Breast epithelium (tissue), 4 donors: ENCODE measurements at places on chromosomes 7 and 10. TPM values are rescaled to one million over a fixed set of nuclear protein-coding genes. Genes with fewer than 3 reads are reported as not detected.

POLR2J2 gene
- total RNA-seq: 2.7 TPM

KLF14 gene
- 0.15 TPM for total RNA-seq

NPC1L1 gene
- total RNA-seq: 0.33 TPM

TBXAS1 gene
- 17.9 TPM for total RNA-seq

PTF1A gene
- total RNA-seq: not detected

SLC25A28 gene
- total RNA-seq: 35.1 TPM

CWF19L1 gene
- 22.6 TPM for total RNA-seq

SEC24C gene
- 50.1 TPM for total RNA-seq

GRIFIN gene
- not detected for total RNA-seq

SORBS1 gene
- total RNA-seq: 156 TPM

OPN4 gene
- total RNA-seq: not detected

ODAD2 gene
- total RNA-seq: 0.29 TPM

HKDC1 gene
- total RNA-seq: 0.15 TPM

- DNase-seq: no peak
Measured at GRCh38 chr10:112986544-112987190, 36.6 kb downstream of the TCF7L2 start.

DNA sequence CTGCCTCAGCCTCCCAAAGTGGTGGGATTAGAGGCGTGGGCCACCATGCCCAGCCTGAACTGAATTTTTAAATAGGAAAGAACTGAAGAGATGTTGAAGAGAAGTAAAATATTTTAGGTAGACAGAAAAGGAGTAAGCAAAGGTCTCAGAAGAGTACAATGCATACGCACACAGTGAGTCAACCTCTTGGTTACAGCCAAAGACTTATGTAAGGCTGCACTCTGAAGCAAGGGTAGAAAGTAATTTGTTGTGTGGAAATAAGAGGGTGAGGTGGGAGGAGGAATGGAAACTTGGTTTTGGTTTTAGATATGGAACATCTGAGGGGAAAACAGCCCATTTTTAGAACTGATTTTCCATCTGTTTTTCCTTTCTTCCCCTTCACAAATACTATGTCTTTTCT lies 17.6 kb downstream of the KRIT1 start:
- DNase-seq: no peak

GRCh38 chr7:19177269-19177668 lies 32.0 kb upstream of the FERD3L start:
- DNase-seq: no peak

- DNase-seq: no peak
Measured at GRCh38 chr10:86824151-86824550, 67.7 kb downstream of the BMPR1A start.

GRCh38 chr7:102018876-102019275 lies 201.4 kb downstream of the CUX1 start:
- DNase-seq: no peak

- DNase-seq: no peak
Measured at GRCh38 chr10:30798646-30799185, 169.2 kb upstream of the LYZL2 start.

DNA sequence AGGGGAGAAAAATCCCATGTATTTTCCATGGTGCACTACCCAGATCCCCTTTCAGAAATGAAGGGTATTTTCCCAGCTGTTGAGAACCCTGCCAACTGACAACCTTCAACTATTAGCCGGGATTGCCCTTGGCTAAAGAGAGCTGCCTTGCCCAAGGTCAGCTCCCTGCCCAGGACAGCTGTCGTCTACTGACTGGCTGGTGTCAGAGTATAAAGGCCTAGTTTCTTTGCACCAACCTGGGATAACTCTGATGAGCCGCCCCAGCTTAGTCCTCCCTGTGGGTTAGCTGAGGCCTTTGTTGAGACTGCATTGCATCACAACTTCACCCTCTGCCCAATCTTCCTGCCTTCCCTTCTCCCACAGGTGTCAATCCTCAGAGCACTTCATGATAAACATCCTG lies 147.2 kb upstream of the RHEB start:
- DNase-seq: no peak

- DNase-seq: no peak
Measured at GRCh38 chr7:55063633-55064032, 44.8 kb downstream of the EGFR start.

DNA sequence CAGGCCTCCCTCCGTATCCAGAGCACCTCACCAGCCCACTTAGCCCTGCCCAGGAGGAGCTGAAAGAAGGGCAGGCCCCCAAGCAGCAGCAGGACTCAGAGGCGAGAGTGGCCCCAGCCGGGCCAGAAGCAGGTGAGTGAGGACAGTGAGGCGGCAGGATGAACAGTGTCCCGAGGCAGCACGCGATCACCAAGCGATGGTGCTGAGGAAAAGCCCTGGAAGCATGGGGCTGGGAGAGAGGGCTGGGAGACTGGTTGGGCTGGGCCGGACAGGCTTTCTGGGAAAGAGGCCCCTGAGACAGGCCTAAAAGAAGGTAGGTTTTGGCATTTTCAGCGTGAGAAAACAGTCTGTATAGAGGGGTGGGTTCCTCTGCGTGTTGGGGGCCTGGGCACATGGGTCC lies 16.4 kb downstream of the ZNF783 start:
- DNase-seq: peak; percentile 33

- no peak for DNase-seq
Measured at GRCh38 chr10:68727146-68727545, 6.1 kb downstream of the CCAR1 start.

GRCh38 chr10:75070961-75071428 lies 40.5 kb upstream of the SAMD8 start:
- no peak for DNase-seq

DNA sequence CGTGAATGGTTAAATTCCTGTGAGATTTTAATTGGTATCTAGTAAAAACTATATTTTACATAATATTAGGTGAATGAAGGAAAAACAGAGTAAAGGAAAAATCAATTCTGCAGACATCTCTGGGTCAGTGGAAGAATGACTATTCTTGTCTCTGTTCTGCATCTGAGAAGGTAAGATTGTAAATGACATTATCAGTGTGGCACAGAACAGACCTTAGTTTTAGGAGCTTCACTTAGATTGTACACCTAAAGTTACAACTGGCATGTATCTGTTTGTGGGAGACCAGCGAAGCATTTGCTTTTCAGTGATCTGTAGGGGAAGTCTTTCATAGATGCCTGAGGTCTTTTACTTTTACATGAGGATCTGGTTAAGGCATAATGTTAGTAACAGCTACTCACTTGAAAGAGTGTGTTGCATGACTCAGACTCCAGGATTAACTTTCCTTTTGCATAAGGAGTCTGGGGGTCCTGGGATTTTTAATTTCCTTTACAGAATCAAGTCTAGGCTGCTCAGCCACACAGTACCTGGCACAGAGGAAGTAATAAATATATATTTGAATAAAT lies 56.2 kb downstream of the JMJD1C start:
- DNase-seq: no peak

DNA sequence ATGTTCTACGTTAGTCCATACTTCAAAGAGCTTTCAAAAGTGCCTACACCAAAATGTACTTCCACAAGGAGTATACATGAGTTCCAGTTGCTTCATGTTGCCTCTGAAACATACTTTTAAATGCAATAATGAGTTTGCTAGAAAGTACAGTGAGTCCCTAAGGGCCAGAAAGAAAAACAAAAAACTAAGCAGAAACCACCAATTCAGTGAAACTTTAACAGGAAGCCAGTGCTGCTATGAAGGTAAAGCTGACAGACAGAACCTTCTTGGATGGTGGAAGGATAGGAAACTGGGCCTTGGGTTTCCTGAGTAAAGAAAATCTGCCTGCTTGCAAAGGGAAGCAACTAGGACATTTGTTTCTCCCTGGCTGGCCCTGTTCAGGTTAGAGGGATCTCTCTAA lies 104.2 kb downstream of the CTTNBP2 start:
- DNase-seq: no peak

GRCh38 chr10:90865401-90865800 lies 6.4 kb upstream of the RPP30 start:
- no peak for DNase-seq

DNA sequence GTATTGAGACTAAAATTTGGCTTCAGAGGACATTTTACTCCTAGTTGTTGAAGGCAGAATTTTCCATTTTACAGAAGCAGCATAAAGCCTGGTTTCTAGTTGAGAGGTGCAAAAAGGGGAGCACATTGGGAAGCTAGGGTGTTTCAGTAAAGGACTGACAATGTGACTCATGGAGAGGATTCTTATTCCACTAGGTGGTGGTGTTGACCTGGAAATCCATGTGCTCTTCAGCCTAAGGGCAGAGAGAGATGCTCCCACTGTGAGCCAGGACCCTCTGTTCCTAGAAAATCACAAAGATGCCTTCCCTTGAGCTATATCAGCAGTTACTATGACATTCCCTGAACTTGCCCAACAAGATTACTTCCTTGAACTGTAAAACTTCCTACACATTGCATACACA lies 687.8 kb downstream of the IPMK start:
- DNase-seq: no peak

GRCh38 chr7:2539031-2539911 lies 16.1 kb downstream of the BRAT1 start:
- no peak for DNase-seq

GRCh38 chr7:92042056-92042737 lies 92.1 kb downstream of the CYP51A1 start:
- DNase-seq: no peak

- no peak for DNase-seq
Measured at GRCh38 chr7:48350515-48350914, 179.3 kb downstream of the ABCA13 start.
